ENCODE measurements at places on chromosomes 5 and 9. TPM values are rescaled to one million over a fixed set of nuclear protein-coding genes. Genes with fewer than 3 reads are reported as not detected.

Gene CDKN2B
- 0.73 TPM for total RNA-seq

GRCh38 chr5:141669520-141669919, 12.5 kb downstream of the ARAP3 start:
- DNase-seq = no peak

GRCh38 chr9:86452201-86452828, 98.1 kb upstream of the TUT7 start:
- no peak for DNase-seq

- no peak for DNase-seq
Observed at GRCh38 chr9:120259100-120259499, 320.9 kb downstream of the CDK5RAP2 start.

GRCh38 chr9:129109952-129110739, 447 bp downstream of the CRAT start:
- no peak for DNase-seq

GRCh38 chr9:70947511-70947910, 173.9 kb downstream of the TRPM3 start:
- no peak for DNase-seq

- DNase-seq = peak; percentile 93
Observed at GRCh38 chr9:37800631-37801286, at the start of gene DCAF10. Gene DCAF10 (plus strand): TSS chr9:37800797. CDS start chr9:37800867, 70 bp downstream.

Gene SMIM33
- not detected for total RNA-seq

Gene DCAF10
- 11.7 TPM for total RNA-seq

Gene SPAAR
- total RNA-seq = not detected

DNA sequence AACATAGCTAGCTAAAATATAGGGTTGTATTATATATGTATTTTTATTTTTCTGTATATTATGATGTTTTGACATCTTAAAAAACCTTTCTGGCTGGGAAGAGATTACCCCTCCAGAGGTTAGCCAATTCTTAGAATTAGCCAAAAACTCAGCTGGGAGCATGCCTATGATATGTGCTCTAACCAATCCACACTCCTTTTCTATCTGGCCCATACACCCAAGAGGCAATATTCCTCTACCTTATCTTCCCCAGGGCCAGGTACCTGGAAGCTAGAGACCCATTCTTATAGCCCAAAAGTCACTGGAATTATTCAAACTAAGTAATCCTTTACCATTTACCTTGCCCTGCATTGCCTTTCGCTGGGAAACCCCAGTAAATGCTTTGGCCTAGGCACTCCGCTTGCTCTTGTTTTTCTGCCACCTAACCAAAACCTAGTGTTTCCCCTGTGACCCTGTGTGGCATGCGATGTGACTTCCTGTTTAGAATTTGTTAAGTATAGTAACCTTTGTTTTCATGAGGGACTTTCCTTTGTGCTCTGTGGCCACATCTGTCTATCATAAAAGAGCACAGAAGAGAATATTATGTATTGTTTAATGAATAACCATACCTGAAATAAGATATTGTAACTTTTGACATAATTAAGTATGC, 37.4 kb downstream of the CSNK1G3 start:
- DNase-seq = no peak

DNA sequence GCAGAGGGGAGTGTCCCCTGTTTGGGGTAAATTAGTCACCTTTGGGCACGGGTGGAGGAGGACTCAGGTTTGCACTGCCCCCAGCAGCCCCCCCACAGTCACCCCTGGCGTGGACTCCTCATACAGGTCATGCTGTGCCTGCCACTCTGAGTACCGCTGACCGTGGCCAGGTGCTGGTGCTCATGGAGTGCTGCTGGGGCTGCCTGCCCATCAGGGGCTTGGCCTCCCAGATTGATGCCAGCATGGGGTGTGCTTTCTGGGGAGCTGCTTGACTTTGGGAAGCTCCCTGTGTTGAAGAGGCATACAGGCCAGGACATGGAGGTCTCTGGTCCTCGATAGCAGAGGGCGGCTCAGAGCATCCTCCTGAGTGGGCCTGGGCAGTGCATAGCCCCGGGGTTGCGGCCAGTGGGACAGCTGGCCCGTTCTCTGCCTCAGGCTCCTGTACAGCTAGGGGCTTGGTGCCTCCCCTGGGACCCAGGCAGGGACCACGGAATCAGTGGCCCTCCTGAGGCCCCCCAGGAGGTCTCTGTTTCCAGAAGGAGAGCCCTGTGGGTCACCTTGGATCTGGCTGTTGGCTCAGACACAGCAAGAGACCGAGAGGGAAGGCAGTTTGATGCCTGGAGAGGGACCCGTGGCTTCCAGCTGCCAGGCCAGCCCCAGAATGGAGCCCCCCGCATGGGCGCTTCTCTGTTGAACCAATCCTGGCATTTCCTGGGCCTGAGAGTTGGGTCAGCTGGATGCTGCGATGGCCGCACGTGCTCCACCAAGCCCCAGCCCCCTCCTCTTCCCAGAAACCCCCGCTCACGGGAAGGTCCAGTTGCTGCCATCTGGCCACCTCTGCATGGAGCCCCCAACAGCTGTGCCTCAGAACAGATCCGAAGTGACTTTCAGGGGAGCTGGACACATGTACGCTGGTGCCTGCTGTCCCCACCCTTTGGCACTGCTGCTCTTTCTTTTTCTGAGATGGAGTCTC, 6.1 kb upstream of the AJM1 start:
- no peak for DNase-seq

Gene IFNB1
- not detected for total RNA-seq

DNA sequence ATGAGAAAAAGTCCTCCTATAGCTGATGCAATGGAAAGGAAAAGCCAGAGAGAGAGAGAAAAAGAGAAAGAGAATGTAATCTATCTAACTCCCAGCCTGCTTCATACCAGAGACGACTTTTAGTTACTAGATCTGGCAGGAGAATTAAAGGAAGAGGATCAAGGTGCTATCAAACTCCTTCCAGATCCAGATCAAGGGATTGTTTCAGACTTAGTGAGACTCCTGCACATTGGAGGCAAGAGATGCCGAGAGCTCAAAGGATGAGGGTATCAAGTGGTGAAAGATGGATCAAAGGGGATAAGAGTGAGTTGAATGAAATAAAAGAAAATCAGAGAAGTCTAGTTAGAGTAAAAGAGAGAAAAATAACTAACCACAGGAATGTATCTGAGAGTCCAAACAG, 478.6 kb downstream of the KIF4B start:
- DNase-seq = no peak

Gene SMARCA2
- total RNA-seq = 17.2 TPM

Gene GABRP
- 9.9 TPM for total RNA-seq

Gene PCDHB2
- 23.1 TPM for total RNA-seq

- no peak for DNase-seq
Observed at GRCh38 chr5:139474890-139475791, 4.3 kb downstream of the SMIM33 start.

GRCh38 chr5:158992037-158992740, 107.5 kb downstream of the EBF1 start:
- no peak for DNase-seq

All from WTC11 (cell line).